ENCODE measurements at places on chromosomes 2 and 18. TPM values are rescaled to one million over a fixed set of nuclear protein-coding genes. Genes with fewer than 3 reads are reported as not detected.

GRCh38 chr18:62435435-62436031, 87.3 kb upstream of the ZCCHC2 start:
- no peak for DNase-seq

DNA sequence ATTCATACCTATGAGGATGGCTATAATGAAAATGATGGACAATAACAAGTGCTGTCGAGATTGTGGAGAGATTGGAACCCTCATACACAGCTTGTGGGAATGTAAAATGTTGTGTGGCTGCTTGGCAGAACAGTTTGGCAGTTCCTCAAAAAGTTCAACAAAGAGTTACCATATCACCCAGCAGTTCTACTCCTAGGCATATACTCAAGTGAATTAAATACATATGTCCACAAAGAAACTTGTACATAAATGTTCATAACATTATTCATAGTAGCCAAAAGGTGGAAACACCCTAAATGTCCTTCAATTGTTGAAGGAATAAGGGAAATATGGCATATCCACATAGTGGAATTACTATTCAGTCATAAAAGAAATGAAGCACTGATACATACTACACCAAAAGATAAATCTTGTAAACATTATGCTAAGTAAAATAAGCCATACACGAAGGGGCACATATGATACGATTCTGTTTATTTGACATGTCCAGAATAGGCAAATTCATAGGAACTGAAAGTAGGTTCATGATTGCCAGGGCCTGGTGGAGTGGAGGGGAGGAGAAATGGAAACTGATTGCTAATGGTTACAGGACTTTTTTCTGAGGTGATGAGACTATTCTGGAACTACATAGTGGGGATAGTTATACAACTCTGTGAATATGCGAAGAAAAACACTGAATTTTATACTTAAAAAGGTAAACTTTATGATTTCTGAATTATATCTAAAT, 92.1 kb downstream of the ADAM23 start:
- DNase-seq: no peak

GRCh38 chr2:44016282-44016681, 20.5 kb upstream of the LRPPRC start:
- DNase-seq: peak; percentile 61

The MPP4 gene
- 11.1 TPM for total RNA-seq

GRCh38 chr18:8988260-8988871, 114.1 kb upstream of the NDUFV2 start:
- DNase-seq: peak; percentile 69
